CD4-positive, alpha-beta T cell treated with Interleukin-6 at 100 ng/mL for 8 hours (primary cell): ENCODE measurements at places on chromosomes 1 and 21.

GRCh38 chr21:26736449-26736848, 108.8 kb downstream of the ADAMTS1 start:
- DNase-seq: no peak

DNA sequence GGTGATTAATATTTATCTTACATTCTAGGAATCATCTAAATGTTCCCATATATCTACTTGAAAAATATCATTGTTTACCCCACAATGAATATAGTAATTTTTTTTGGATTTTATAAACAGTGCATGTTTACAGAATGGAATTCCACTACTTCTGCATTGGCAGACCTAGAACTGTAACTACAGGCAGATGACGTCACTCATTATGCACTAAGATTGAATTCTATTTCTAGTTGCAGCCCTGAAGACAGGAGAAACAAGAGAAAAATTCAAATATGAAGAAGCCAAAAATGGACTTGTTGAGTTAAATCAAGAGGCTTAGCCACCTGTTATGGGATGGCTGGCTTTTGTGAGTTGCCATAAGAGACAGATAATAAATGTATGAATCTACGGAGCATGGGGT, 364.7 kb downstream of the PCP4 start:
- no peak for DNase-seq

DNA sequence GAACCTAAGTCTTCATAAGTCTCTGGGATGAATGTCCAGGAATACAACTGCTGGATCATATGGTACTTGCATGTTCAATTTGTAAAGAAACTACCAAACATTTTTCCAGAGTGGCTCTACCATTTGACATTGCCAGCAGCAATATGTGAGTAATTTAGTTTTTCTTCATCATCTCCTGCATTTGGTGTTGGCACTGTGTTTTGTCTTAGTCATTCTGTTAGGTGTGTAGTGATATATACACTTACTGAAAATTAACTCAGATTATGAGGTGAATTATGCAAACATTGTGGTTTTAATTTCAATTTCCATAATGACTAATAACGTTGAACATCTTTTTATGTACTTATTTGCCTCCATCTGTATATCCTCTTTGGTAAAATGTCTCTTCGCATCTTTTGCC, 138.7 kb downstream of the LRRC40 start:
- DNase-seq: no peak

- no peak for DNase-seq
Measured at GRCh38 chr1:182681568-182681912, 2.8 kb downstream of the RGS8 start.

GRCh38 chr1:203034422-203035110, 8.3 kb downstream of the PPFIA4 start:
- no peak for DNase-seq

DNA sequence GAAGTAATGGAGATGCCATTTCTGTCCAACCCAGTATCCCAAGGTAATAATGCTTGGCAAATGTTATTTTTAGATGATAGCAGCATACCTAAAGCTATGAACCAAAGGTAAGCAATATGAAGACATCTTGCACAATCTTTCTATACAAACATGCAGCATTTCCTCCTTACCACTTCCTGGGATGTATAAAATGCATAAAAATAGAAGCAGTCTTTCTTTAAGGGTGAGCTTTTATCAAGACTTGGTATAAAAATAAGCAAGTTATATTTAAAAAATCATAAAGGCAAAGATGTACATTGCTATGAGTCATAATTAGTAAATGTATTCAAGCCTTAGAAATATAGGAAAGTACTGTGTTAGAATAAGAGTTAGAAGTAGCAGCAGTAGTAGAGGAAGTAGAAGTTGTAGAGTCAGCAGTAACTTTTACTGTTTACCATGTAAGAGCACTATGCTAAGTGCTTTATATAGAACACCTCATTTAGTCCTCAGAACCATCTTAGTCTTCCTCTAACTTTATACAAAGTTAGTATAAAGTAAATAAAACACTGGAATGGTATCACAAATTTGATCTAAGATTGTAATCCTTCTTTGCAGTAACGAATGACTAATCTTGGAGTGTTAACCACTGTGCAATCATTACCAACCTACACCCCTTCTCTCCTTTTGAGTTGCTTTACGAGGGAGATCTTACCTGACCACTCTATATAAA, 371.3 kb downstream of the VAV3 start:
- no peak for DNase-seq

GRCh38 chr1:210684466-210685294, 356.0 kb downstream of the HHAT start:
- no peak for DNase-seq

- DNase-seq: no peak
Measured at GRCh38 chr21:31351960-31352359, 7.9 kb upstream of the TIAM1 start.

DNA sequence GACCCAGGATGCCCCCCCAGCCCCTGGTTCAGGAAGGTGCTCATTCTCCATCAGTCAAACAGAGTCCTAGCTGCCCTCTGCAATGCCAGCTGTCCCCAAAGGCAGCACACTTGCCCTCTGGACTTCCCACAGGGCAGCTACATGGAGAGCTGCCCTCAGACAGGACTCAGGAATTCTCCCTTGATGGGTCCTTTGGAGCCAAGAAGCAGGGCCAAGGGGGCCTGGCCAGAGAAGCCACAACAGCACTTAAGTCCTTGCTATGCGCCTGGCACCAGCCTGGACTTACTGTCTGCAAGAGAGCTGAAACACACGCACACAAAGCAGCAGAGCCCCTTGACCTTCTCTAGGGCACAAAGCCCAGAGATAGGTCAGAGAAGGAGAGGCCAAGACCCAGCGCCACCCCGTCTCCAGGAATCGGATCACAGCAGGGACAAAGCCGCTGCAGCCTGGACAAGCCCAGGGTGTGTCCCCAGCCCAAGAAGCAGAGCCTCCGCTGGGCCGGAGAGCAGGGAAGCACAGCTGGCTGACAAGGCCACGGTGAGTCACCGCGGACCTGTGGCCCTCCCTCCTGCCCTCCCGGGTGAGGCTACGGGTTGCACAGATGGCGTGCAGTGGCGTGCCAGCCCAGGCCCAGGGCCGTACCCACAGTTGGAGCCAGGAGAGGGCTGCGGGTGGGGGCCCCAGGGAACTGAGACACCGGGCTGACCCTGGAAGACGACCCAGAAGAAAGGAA, 1.7 kb downstream of the WNT9A start:
- no peak for DNase-seq

DNA sequence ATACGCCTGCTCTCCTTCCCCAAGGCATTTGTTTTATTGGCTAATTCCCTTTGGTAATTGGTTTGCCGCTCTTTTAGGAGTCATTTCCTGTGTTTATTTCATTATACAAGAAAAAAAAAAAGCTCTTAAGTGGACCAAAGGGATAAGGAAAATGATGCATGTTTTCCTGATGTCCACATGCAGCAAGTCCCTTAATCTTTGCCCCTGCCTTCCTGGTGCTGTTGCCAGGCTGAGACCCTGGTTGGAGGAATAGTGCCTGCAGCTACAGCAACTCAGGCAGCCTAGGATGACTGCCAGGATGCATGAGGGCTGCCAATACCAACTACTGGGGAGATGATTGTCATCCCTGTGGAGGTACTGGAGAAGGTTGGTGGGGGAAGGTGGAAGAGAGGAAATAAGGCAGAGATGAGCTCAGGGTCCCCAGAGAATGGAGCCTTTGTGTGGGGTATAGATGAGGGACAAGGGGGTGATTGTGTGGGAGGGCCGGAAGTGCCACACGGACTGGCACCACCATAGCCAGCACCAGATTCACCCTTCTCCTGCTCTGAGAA, 6.1 kb upstream of the GATAD2B start:
- no peak for DNase-seq

DNA sequence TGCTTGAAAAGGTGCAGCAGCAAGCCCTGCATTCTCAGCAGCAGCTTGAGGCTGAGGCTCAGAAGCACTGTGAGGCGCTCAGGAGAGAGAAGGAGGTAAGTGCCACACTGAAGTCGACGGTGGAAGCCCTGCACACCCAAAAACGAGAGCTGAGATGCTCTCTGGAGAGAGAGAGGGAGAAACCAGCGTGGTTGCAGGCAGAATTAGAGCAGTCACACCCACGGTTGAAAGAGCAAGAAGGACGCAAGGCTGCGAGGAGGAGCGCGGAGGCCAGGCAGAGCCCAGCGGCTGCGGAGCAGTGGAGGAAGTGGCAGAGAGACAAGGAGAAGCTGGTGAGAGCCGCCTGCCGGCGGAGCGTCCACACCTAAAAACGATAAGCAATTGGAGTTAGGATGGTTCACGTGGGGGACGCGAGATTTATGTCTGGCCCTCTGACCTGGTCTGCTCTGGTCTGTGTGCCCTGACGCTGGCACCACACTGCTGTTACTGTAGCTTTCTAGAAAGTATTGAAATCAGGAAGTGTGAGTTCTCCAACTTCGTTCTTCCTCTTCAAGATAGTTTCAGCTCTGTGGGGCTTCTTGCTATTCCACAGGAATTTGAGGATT, 26.7 kb upstream of the DIP2A start:
- DNase-seq: no peak

GRCh38 chr1:93680420-93681100, 1.1 kb downstream of the BCAR3 start:
- DNase-seq: no peak

GRCh38 chr1:183604815-183605214, 14.6 kb upstream of the NCF2 start:
- no peak for DNase-seq

DNA sequence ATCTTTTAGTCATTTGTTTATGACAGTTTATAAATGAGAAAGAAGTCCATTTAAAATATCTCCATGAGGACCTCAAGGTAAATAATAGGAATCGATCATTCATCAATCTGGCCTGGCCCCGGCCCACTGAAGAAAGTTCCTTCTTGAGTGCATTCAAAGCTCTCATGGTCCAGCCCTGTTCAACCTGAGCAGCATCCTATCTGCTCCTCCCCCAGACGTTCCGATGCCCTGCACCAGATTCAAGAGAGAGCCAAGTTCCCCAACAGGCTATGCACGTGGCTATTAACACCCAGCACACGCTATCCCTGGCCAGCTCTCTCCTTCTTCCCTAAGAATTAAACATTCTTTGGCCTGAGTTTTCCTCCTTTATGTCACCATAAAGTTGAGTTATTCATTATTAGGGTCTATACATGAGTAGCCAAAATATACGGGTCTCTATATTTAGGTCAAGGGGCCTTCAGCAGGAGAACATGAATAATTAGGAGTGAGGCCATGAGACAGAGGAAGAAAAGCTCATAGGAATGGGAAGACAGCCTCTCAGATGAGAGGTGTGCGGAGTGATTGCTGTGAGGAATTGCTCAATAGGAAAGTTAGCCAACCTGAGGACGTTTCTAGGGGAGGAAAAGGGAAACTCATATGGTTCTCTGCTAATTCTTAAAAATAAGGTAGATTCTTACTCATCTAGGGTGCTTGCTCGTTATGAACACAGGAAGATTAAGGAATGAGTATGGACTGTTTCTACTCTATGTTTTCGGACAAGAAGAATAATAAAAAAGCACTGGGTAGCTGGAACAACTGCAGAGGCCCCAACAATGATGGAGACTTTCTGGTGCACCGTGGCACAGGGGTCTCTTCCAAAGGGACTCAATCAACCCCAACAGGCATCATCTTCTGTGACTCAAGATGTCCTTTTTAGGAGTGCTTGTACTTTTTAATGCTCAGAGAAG, 23.6 kb downstream of the RUNX1 start:
- DNase-seq: no peak

GRCh38 chr1:39973503-39974135, 18.7 kb downstream of the MFSD2A start:
- DNase-seq: peak; percentile 65

GRCh38 chr1:155485945-155486344, 76.7 kb downstream of the ASH1L start:
- DNase-seq: no peak

GRCh38 chr1:76786222-76786621, 81.1 kb upstream of the ST6GALNAC5 start:
- DNase-seq: no peak

GRCh38 chr1:8410791-8411190, 92.9 kb downstream of the SLC45A1 start:
- DNase-seq: no peak

- peak; percentile 68 for DNase-seq
Measured at GRCh38 chr1:110495926-110496600, 22.9 kb downstream of the KCNA10 start.

DNA sequence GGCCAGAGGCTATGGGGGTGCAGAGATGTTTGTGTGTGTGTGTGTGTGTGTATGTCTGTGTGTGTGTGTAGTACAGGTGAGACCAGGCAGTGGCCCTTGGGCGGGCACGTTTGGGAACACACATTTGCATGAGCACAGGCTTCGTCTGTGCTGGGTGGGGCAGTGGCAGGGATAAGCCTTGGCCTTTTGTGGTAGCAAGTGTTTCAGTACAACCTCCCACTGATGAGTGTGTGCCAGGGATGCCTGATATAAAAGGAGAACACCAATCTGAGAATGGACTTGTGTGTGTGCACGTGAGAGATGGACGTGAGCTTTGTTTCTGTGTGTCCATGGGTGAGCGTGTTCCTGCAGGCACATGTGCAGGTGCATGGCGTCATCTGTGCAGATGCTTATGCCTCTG, 3.0 kb downstream of the NTRK1 start:
- no peak for DNase-seq

- no peak for DNase-seq
Measured at GRCh38 chr1:155960081-155960745, 18.1 kb downstream of the ARHGEF2 start.

DNA sequence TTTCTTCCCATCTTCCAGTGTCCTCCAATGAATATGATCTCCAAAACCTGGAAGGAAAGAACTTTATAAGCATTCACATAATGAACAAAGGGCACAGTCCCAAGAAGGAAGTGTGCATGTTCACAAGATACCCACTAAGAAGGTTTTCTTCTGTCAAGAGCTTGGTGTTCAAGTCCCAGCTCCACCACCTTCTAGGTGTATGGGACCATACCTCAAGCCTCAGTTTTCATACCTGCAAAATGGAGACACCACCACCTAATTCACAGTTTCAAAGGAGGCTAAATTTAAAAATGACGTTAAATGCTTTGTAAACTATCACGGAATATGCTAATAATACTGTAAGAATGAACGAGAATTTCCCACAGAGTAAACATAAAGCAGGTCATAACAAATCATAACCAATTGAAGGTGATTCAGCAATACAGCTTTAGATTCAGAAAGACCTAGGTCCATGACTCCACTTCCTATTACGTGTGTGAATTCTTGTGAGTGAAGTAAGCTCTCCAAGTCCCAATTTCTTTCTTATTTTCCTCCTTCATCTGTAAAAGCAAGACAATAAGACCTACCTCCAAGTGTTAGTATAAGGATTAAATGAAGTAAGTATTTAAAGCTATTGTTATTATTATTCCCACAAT, 8.1 kb upstream of the KTI12 start:
- no peak for DNase-seq

- DNase-seq: no peak
Measured at GRCh38 chr1:35255276-35255675, 13.2 kb upstream of the ZMYM4 start.

- no peak for DNase-seq
Measured at GRCh38 chr1:62530516-62531154, 66.7 kb upstream of the ANGPTL3 start.

DNA sequence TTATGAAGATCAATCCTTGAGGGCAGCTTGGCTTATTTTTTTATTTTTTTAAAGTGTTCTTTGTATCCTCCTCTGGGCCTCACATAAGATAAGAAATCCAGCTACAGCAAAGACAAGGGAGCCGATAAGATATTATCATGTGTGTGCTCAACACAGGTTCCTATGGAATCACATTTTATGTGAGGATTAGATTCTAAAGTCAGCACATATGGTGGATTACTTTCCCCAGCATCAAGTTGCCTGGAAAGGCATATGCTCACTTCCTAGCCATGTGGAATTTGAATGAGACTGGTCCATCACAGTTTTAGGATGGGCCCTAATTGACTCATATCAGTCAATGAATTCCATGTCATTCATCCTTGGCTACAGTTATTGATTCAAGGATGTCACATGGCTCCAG, 456.9 kb upstream of the LRRC7 start:
- DNase-seq: no peak
